CD4-positive, alpha-beta T cell treated with Interleukin-10 for 1 hour (primary cell): ENCODE measurements at places on chromosomes 6 and 20.

GRCh38 chr6:159134701-159135364 is 34.4 kb upstream of the FNDC1 start:
- peak; percentile 84 for DNase-seq

GRCh38 chr6:154604119-154604518 is 93.6 kb upstream of the CNKSR3 start:
- no peak for DNase-seq

- DNase-seq = no peak
Measured at GRCh38 chr20:62368392-62368975, 1.4 kb upstream of the LAMA5 start.

GRCh38 chr6:13273931-13274706 is 54.2 kb downstream of the TBC1D7 start:
- DNase-seq = peak; percentile 64

GRCh38 chr6:167678102-167679101 is 148.3 kb upstream of the AFDN start:
- no peak for DNase-seq

- no peak for DNase-seq
Measured at GRCh38 chr6:140226637-140227036, 852.2 kb upstream of the CITED2 start.

DNA sequence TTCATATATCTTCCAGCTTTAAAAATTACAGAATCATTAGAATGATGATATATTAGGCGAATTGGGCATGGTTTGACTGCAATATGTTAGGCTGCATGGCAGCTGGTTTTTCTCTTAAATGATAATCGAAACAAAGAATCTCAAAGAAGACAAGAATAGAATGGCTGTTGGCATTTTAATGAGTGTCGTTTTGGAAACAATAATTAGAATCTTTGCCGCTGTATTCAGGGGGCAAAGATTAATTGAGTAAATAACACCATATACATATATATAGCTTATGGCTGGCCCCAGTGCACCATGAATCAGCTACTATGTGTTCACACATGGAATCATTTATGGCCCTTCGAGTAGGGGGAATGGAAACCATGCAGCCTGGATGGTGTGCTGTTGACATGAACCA is 216.2 kb downstream of the RNF144B start:
- DNase-seq = no peak

DNA sequence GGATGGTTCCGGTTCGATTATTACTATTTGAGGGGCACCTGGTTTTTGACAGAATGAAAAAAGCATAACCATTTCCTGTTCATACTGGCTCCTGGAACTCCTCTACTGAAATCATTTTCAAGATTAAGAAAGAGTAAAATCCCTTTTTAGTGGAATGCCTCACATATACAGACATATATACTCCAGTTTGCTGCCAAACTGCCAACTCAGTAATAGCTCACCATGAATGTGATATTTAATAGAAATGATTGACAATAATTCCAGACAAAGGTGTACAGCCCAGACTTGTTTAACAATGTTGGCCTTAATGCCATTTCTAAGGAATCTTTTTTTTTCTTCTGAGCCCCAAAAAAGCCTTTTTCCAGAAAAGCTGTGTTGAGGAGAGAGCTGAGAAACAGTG is 93.1 kb downstream of the JAG1 start:
- DNase-seq = no peak
